NCI-H1105 (cell line): ENCODE measurements at places on chromosomes 1 and 21.

DNA sequence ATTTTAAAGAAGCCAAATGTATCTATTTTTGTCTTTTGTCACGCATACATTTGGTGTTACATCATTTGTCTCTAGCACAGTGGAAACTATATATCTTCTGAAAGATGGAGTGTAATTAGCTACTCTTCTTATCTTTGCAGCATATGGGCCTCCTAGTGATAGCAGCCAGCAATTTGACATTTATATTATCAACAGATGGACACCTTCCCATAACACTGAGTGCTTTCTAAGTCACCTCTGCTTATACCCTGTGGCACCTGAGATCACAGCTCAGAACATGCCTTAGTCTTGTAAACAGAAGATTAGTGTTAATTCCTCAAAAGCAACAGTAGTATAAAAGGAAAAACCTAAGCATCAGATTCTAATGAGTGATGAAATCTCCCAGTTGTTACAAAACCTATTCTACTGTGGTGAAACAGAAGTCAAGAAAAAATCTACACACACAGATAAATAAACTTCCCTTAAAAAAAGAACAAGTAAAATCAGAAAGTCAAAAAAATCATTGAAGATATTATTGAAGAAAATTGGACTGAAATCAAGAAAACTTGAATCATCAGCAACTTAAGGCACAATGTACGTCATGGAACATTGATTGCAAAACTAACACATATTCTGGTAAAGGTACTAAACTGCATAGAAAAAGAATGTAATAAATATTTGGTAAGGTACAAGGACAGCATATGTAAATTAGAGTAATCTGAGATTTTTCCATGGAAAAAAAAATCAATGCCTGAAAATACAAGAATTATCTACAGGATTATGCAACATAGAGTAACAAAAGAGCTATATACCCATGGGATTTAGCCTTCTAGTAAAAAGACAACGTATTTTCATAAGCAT is 61.7 kb downstream of the KCNT2 start:
- no peak for DNase-seq

- no peak for DNase-seq
These were observed 25.8 kb upstream of the PPP1R8 start for GRCh38 chr1:27804791-27805190.

- no peak for DNase-seq
These were observed 66.7 kb downstream of the ITPKB start for GRCh38 chr1:226672339-226672762.

GRCh38 chr1:187928288-187928687 is 1099.5 kb downstream of the PLA2G4A start:
- DNase-seq: no peak

DNA sequence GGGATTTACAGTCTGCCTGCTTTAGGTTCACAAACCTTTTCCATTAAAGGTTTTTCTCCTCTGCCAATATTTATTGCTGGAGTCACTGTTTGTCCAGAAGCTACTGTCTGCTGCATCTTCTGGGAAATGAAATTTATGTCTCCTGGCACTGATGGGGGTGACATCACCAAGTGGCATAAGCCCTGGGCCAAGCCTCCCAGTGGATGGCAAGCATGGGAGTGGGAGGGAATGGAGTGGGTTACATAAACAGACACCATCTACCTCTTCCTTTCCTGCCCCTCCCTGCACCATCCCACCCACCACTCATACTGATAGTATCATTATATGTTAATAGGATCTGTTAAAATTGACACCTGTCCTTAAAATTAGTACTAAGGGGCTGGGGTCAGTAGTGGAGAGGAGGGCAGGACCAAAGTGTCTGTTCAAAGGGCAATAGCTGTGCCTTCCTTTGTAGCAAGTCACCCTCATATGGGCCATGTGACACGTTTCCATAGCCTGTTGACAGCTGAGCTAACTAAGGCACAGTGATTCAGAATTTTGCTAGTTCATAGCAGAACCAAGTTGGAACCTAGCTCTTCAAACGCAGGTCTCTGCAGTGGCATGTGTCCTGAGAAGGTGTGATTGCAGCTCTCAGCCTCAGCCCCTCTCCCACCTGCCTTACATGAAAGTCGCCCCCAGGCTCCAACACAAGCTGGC is 71.0 kb downstream of the MAB21L3 start:
- no peak for DNase-seq

GRCh38 chr1:10575616-10576015 is 100.9 kb downstream of the PEX14 start:
- no peak for DNase-seq

DNA sequence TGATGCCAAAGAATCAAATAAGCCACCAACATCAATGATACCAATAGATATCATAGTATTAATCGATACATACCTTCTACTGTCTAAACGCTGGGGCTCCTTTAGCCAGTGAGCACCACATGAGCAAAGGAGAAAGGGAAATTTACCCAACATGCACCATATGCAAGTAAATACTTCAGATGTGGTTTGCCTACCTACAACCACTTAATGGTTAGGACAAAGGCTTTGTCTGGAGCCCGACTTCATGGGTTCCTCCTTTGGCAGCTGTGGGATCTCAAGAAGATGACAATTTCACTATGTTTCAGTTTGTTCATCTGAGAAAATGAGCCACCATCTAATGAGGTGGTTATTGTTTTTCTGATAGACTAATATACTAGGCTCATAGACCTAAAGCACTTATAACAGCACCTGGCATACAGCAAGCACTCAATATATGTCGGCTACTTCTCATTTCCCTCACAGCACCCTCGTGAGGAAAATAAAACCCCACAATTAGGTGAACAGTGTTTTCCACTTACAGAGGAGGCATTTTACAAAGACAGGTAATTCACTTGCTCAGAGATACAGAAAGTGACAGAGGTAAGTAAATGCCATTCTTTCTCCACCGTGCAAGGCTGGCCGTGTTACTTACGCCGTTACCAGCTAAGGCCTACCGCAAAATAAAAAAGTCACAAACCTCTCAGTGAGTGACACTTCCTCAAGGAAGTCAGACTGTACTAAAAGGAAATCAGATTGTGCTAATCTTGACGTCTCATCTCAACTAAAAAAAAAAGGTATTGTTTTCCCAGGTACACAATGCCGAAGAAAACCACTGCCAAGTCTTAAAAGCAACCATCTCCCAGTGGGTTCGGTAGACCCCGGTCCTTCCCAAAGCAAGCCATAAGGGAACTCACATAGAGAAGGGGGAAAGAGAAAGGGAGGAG is 1.6 kb downstream of the TTC13 start:
- DNase-seq: no peak

DNA sequence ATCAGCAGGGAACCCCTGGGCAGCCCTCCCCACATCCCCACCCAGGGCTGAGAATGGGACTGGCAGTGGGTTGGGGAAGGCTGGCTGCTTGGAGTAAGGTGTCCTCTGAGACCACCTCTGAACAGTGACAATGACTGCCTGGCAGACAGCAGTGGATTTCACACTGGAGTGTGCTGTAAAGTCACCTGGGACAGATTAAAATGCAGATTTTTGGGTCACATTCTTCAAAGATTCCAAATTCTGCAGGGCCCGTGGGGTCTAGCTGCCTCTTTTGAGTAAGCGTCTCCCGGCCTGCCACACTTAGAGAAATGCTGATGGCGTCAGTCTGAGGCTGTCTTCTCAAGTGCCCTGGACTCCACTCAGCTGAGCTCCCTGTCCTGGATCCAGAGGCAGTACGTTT is 164.5 kb downstream of the GRIK3 start:
- DNase-seq: no peak

DNA sequence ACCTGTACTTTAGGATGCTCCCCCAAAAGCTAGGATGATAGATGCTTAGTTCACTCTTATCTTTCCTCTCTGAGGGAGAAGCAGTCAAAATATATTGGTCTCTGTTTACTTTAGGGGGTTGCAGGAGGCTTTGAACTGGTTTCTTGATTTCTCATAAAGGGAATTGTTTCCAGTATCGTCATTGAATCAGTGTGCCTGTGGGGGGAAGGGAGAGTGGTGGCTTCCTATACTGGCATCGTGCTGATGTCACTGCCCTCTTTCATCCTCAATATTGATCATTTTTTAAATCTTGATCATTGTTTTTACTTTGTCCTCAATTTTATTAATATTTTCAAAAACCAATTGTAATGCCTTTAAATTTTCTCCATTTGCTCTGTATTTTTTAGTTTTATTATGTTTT is 40.2 kb upstream of the CFHR3 start:
- no peak for DNase-seq

DNA sequence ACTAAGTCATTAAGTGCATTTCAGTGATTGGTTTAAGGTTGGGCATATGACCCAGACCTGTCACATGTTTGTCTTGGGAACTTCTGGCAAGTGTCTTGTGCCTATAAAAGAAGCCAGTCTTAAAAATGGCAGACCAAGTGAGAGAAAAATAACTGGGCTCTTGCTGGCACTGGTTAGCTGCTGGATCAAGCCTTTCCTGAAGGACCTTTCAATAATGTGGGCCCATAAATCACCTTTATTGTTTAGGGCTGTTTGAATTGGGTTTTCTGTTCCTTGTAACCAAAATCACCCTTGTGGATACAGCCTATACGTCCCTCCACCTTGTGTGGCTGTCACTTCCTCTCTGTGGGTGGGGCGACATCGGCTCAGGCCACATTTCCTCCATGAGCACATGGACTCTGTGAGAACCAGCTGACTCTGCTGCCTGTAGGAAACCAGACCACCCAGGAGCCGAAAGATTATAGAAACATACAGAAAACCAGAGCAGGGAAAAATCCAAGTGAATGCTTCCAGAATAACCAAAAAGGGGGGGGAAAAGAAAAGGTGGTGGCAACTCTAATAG is 25.6 kb upstream of the WNT4 start:
- no peak for DNase-seq

GRCh38 chr1:240486611-240487010 is 125.3 kb downstream of the GREM2 start:
- no peak for DNase-seq

- DNase-seq: no peak
These were observed 996.7 kb upstream of the ADGRL4 start for GRCh38 chr1:80003250-80003649.
